Aortic smooth muscle cell (primary cell): ENCODE measurements at places on chromosomes 2 and 18. TPM values are rescaled to one million over a fixed set of nuclear protein-coding genes. Genes with fewer than 3 reads are reported as not detected.

The EFEMP1 gene
- 1,165 and 1,581 TPM in 2 replicates for total RNA-seq

The HOXD1 gene
- total RNA-seq, result not detected in 2 replicates

The WDR54 gene
- total RNA-seq, result 24.7 and 32.9 TPM in 2 replicates

The ANKRD29 gene
- 4.2 and 4.9 TPM in 2 replicates for total RNA-seq

The REG3A gene
- total RNA-seq, result not detected in 2 replicates

The ABCG8 gene
- not detected in 2 replicates for total RNA-seq

The GAL3ST2 gene
- not detected in 2 replicates for total RNA-seq

The MAP3K19 gene
- not detected in 2 replicates for total RNA-seq

The IGFBP5 gene
- total RNA-seq, result 139 and 270 TPM in 2 replicates

The MDH1B gene
- 1.3 and 1.7 TPM in 2 replicates for total RNA-seq

The RFTN2 gene
- 19.7 and 25.6 TPM in 2 replicates for total RNA-seq

The TMEM37 gene
- total RNA-seq, result 0.13 TPM in 1 of 2 replicates, not detected in the other

The LYG2 gene
- not detected in 2 replicates for total RNA-seq

The CCBE1 gene
- 26.0 and 38.0 TPM in 2 replicates for total RNA-seq

The CXCR1 gene
- not detected in 2 replicates for total RNA-seq

The CCL20 gene
- not detected in 2 replicates for total RNA-seq

The TEX44 gene
- total RNA-seq, result not detected in 2 replicates

The SMPD4 gene
- 9.8 and 13.1 TPM in 2 replicates for total RNA-seq

The SERPINB8 gene
- 20.1 and 21.6 TPM in 2 replicates for total RNA-seq

The RGPD4 gene
- under 0.01 TPM in 1 of 2 replicates, not detected in the other for total RNA-seq

The PROKR1 gene
- total RNA-seq, result under 0.01 TPM in 1 of 2 replicates, not detected in the other

The REG1B gene
- not detected in 2 replicates for total RNA-seq

The ST8SIA5 gene
- under 0.01 TPM in 2 replicates for total RNA-seq

The CLEC4F gene
- total RNA-seq, result not detected in 2 replicates

The PLB1 gene
- total RNA-seq, result 1.2 and 1.6 TPM in 2 replicates

The PSMA8 gene
- total RNA-seq, result not detected in 2 replicates

The DUSP2 gene
- 0.50 and 0.66 TPM in 2 replicates for total RNA-seq

The ZBTB7C gene
- 0.31 and 0.53 TPM in 2 replicates for total RNA-seq

The C2orf80 gene
- total RNA-seq, result not detected in 2 replicates

The FOXD4L1 gene
- 0.06 and 0.13 TPM in 2 replicates for total RNA-seq

The DNER gene
- total RNA-seq, result 0.26 and 0.37 TPM in 2 replicates

The SLC5A7 gene
- not detected in 2 replicates for total RNA-seq

The LAPTM4A gene
- total RNA-seq, result 148 and 154 TPM in 2 replicates

The INHBB gene
- 0.12 and 0.13 TPM in 2 replicates for total RNA-seq

The SGO2 gene
- 6.0 and 10.0 TPM in 2 replicates for total RNA-seq

The LAMA1 gene
- total RNA-seq, result 0.68 and 0.92 TPM in 2 replicates

The POTEF gene
- not detected in 2 replicates for total RNA-seq
